Esophagus squamous epithelium (tissue), 5 donors: ENCODE measurements at places on chromosomes 2 and 18. TPM values are rescaled to one million over a fixed set of nuclear protein-coding genes. Genes with fewer than 3 reads are reported as not detected.

GRCh38 chr2:72864500-72864899, 22.7 kb upstream of the SPR start:
- H3K36me3 ChIP-seq, result no peaks in the 10 kb centered on the region
- peaks cover 6% of the 10 kb centered on the region for H3K27me3 ChIP-seq
- no peak overlapping the region for H3K27ac ChIP-seq
- no peak overlapping the region for H3K4me3 ChIP-seq
- peaks cover 13% of the 10 kb centered on the region for H3K4me1 ChIP-seq
- no peak for DNase-seq

DNA sequence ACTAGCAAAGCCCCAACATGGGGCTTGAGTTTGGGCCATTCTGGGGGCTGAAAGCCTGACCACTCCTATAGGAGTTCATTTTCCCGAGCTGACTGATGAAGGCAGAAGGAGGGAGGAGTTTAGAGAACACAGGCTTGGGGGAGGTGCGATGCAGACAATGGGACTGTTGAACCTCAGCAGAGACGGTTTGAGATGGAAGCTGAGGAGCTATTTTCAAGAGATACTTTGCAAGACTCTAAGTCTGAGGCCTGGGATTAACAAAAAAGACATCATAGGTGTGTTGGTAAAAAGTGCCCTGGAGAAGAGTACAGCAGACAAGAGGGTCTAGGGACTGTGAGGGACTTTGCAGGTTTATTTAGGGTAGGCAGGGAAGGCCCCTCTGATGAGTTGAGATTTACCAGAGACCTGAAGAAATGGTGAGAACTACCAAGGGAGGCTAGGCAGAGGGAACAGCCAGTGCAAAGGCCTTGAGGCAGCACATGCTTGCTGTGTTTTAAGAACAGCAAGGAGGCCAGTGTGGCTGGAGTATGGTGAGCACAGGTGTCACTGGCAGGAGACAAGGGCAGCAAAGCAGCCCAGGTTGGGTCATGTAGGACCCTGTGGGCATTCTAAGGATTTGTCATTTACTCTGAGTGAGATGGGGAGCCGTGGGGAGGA, 31.6 kb downstream of the PCBP1 start:
- peaks cover 9% of the 10 kb centered on the region for H3K4me1 ChIP-seq
- no peak for DNase-seq
- no peaks in the 10 kb centered on the region for H3K36me3 ChIP-seq
- H3K27me3 ChIP-seq, result no peaks in the 10 kb centered on the region
- no peak overlapping the region for H3K27ac ChIP-seq

GRCh38 chr2:228646061-228646460, 464.6 kb upstream of the SPHKAP start:
- H3K27me3 ChIP-seq, result no peaks in the 10 kb centered on the region
- H3K4me3 ChIP-seq, result no peak overlapping the region
- H3K36me3 ChIP-seq, result no peaks in the 10 kb centered on the region
- DNase-seq, result no peak
- no peaks in the 10 kb centered on the region for H3K4me1 ChIP-seq
- H3K27ac ChIP-seq, result no peak overlapping the region

Gene ZNF532
- 31.2 TPM for total RNA-seq

DNA sequence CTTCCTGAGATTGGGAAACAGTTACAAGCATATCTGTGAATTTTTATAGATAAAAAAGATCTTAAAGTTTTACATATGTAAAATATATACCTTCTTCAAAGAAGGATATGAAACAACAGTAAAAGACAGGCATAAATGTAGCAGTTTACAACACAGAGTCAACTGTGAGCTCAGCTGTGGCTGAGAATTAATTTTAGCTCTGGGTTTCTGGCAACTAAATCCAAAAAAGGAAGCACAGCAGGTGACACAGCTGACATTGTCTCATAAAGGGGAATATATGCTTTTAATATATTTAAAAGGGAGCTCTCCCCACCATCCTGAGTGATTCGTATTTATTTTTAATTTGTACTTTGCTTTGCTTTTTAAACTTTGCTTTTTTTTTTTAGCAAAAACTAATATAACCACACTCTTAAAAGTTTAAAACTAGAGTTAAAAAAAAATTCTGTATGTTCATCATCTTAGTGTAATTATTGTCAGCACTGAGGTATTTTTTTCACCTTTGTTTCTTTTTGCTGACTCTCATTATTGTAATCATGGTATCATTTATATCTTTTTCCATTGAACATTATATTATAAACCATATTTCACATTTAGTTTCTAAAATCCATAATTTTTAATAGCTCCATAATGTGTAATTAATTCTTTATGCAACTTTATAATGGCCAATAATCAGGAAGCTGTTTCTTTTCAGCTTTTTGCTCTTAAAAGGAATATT, 6.7 kb downstream of the TUBB6 start:
- no peaks in the 10 kb centered on the region for H3K27me3 ChIP-seq
- DNase-seq, result no peak
- H3K4me1 ChIP-seq, result peaks cover 34% of the 10 kb centered on the region
- peak overlapping the region; percentile 71 for H3K27ac ChIP-seq
- H3K36me3 ChIP-seq, result no peaks in the 10 kb centered on the region

Gene SCN7A
- total RNA-seq, result 23.1 TPM

Gene MC4R
- not detected for total RNA-seq

DNA sequence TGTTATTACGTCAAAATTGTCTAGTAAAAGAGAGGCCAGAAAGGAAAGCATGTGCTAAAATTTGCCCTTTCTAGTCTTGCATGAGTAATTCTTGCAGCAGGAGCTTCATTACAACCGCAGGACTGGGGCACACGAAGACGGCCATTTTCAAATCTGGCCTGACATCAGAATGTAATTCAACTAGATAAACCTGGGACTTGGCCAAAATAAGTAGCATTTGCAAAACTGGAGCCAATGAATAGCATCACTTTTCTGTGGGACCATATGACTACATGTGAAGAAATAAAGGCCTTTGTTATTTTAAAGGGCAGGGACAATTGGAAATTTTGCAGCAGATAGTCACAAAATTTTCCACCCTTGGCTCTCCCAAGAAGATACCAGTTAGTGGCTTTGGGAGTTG, 3.0 kb upstream of the FZD7 start:
- H3K27me3 ChIP-seq, result no peaks in the 10 kb centered on the region
- H3K4me3 ChIP-seq, result no peak overlapping the region
- no peak for DNase-seq
- H3K4me1 ChIP-seq, result peaks cover 25% of the 10 kb centered on the region
- H3K36me3 ChIP-seq, result no peaks in the 10 kb centered on the region

DNA sequence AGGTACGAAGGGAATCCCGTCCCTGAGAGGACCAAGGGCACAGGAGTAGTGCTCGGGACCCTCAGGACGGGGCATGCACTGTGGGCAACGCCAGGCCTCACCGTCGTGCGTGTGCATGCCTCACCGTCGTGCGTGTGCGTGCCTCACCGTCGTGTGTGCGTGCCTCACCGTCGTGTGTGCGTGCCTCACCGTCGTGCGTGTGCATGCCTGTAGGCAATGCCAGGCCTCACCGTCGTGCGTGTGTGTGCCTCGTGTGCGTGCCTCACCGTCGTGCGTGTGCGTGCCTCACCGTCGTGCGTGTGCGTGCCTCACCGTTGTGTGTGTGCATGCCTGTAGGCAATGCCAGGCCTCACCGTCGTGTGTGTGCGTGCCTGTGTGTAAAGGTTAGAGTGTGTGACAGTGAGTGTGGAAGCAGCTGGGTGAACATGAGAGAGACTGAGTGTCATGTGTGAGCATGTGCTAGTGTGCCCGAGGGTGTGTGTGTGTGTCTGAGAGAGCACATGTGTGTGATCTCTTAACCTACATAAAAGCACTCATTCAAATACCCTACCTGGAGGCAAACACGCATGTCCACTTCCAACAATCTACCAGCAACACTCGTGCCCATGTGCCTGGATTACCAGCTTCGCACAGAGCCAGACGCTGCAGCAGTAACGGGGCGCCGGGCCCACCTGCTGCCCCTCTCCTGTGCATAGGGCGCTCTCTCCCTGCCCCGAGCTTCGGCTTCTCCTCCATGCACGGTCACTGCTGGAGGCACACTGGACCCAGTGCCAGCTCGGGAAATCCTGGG, 36.3 kb downstream of the ZNF516 start:
- DNase-seq, result no peak
- H3K4me3 ChIP-seq, result no peak overlapping the region
- peaks cover 10% of the 10 kb centered on the region for H3K4me1 ChIP-seq
- no peaks in the 10 kb centered on the region for H3K36me3 ChIP-seq

GRCh38 chr2:231384970-231385369, 10.5 kb upstream of the B3GNT7 start:
- peaks cover 5% of the 10 kb centered on the region for H3K36me3 ChIP-seq
- no peak overlapping the region for H3K4me3 ChIP-seq
- no peak for DNase-seq
- H3K4me1 ChIP-seq, result no peaks in the 10 kb centered on the region
- H3K27ac ChIP-seq, result no peak overlapping the region

- no peaks in the 10 kb centered on the region for H3K36me3 ChIP-seq
- no peaks in the 10 kb centered on the region for H3K27me3 ChIP-seq
- H3K4me3 ChIP-seq, result no peak overlapping the region
- DNase-seq, result no peak
- H3K4me1 ChIP-seq, result no peaks in the 10 kb centered on the region
Observed at GRCh38 chr2:175418224-175418835, 236.8 kb upstream of the ATP5MC3 start.
